ENCODE measurements at places on chromosomes 1 and 21.
A peak's percentile ranks its signal among the peaks of the same experiment; 100 is the strongest.

GRCh38 chr1:241462391-241462790, 57.2 kb downstream of the FH start:
- no peak for DNase-seq

- DNase-seq = no peak
These were observed at the start of gene DYNLT4 for GRCh38 chr1:44806704-44807363. Gene DYNLT4, minus strand, starts transcription at chr1:44807351. Its CDS starts 683 bp downstream, at chr1:44806668.

DNA sequence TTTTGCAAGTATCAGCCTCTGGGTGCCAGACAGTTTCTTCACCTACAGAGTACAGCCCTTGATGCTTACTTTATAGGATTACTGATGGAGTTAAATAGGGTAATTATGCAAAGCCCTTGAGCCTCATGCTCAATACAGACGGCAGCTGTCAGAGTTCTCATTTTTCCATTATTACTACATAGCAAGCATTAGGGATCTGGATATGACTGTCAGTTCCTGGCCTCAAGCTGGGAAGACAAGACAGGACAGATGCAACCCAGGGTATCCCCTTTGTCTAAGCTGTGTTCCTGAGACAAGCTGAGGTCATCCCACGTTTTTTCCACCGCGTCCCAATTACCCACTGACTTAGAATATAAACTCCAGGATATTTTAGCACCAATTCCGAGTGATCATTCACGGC, 94.4 kb downstream of the SLC35F3 start:
- no peak for DNase-seq

DNA sequence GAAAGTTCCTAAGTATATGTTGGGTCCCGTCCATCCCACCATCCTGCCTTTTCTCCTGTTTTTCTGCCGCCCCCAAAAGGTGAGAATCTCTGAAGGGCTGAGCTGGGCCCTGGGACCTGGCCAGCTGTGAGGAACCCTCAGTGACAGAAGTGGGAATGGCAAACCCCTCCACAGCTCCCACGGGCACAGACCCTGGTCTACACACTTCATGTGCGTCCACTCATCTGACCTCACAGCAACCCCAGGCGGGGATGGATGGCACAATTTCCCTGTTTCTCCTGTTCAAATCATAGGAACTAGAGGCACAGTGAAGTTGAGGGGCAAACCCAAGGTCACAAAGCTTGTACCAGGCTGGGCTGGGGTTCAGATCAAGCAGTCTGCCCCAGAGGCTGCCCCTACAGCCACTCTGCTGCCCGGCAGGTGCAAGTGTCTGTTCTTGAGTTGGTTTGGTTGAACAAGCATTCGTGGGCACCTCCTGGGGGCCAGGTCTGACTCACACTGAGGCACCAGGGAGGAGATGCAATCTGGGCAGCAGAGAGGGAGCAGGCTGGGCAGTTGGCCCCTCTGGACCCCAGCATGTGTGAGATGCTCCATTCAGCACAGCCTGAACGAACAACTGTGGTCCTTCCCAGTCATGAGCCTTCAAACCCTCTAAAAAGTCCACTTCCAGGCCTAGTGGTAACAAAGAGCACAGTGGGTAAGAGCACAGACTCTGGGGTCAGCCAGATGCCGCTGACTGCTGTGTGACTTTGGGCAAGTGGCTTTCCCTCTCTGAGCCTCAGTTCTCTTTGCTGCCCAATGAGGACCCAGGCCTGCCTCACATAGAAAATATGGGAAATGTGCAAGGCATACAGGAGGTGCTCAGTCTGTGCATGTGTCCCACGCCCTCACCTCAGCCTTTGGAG, 4.0 kb downstream of the EDN2 start:
- no peak for DNase-seq

DNA sequence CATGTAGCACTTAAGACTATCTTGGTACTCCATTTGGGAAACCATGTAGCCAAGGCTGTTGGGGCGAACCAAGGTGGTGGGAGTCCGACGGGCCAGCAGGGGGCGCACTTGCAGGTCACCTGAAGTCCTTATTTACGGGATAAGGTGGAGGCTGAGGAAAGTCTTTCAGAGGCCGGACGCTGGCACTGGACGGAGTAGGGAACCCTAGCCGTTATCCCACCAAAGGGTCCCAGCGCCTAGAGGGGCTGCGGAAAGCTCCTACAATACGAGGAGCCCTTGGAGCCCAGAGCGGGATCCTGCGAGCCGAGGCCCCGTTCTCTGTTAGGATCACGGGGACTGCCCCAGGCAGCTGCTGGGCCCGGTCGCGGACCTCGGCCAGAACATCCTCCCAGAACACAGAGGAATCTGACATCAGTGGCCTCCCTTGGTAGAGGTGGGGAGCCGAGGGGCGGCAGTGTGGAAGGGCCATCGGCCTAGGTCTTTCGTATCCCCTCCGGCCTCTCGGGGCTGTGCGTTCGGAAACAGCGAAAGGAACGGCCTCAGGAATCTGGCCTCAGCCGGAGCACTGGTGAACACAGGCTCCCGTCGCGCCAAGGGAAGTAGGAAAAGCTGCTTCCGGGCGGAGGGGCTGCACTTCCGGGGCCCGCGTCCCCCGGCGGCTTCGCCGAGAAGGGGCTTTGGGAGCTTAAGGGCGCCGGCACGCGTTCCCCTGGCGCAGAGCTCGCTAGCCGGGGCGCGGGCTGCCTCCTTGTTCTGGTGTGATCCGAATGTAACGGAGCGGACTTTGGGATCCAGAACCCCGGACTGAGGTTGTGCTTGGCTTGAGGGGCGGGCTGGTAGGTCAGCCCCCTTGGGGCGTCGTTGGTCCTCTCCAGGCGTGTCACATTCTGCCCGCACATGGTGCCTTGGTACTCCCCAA, 29.9 kb upstream of the RPTN start:
- DNase-seq = peak; percentile 53

- no peak for DNase-seq
These were observed 9.5 kb upstream of the GNPAT start for GRCh38 chr1:231231511-231231910.

DNA sequence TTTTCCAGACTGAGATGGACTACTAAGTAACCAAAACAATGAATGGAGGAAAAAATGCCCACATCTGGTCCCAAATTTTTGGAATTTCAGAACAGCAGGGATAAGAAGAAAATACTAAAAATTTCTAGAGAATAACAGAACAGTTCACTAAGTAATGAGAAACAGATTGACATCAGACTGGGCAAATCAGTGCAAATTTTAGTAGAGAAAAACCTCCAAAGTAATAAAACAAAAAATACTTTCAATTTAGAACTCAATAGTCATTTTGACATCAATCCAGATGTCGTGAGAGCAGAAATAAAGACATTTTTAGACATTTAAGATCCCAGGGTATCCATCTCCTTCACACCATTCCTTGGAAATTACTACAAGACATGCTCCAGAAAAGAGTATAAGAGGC, 39.3 kb downstream of the CRP start:
- no peak for DNase-seq

- DNase-seq = no peak
These were observed 133.4 kb downstream of the PLPPR5 start for GRCh38 chr1:98870959-98871903.

DNA sequence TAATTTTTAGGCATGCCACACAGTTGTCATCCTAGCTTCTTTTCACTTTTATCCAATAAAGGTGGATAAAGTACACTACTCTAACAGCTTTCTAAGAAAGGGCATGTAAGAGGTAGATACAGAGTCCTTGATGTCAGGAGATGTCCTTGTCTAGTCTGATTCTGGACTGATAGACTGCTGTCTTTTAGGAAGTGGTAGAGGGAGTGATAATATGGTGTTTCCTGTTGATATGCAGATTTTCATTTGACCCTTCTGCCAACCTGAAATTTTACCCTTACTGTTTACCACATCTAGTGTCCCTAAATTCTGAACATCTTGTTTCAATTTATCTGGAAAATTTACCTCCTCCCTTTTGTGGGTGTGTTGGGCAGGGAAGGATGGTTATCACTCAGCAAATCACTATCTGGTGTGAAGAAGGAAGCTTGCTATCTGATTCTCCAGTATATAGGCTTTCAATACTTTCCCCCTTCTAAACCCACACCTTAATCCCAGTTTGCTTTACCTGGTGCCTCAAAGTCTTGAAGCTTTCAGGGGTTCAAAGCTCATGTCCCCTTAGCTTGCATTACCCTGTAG, 354.9 kb upstream of the SNX7 start:
- no peak for DNase-seq

- no peak for DNase-seq
These were observed 44.0 kb downstream of the EDN2 start for GRCh38 chr1:41440321-41441085.

DNA sequence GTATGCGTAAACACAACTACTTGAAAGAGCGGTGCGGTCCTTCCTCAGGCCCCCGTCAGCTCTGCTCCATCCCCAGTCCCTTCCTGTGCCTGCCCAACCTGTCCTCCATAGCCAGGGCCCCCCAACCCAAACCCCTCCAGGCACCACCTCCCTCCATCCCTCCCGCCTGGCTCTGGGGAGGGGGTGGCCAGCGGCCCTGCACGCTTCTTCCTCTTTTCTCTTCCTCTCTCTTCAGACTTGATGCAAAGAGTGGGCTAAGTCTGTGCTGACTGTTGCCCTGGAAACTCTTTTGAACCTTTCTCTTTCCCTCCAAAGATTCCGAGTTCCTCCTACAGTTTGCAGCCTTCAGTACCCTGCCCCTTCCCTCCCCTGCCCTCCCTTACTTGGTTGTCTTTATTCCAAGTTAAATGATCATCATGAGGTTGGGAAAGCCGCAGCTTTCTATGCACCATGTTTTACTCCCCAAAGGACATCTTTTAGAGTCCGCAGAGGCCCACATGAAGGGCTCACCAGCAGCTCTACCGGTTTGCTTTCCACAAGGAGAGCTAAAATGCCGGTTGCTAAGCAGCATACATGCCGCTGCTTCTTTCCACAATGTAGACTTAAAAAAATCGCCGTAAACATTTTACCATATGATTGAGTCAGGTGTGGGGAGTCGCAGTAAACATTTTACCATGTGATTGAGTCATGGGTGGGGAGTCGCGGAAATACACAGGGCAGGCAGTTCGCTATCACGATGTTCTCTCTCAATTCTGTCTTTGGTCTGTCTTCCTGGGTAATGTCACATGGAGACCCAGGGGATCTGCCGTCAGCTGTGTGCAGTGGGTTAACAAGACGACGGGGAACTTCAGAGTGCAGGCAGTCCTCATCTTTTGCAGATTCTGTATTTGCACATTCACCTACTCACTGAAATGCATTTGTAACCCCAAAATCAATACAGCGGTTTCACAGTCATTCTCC, 525.3 kb downstream of the KIF26B start:
- DNase-seq = no peak

DNA sequence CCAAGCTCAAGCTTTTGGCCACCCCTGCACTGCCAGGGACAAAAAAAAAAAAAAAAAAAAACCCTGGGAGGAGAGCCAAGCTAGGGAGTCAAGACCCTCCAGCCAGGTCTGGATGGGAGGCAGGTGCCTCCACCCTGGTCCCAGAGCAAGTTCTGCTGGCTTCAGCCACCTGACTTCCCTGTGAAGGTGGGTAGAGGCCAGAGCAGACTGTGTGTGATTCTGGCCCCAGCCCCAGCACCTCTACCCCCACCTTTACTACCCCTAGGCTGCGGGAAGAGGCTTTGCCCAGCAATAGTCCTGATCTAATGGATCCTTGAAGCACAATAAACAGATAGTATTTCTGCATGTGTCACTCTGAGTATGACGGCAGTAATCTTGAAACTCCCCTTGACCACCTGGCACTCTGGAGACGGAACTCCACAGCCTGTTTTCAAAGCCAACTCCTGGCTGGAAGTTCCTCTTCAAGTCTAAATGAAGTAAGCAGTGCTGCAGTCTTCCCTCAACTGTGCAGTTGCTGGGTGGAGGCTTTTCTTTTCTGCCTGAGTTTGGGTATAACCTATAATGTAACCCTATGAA, 9.8 kb downstream of the PDZK1IP1 start:
- no peak for DNase-seq

DNA sequence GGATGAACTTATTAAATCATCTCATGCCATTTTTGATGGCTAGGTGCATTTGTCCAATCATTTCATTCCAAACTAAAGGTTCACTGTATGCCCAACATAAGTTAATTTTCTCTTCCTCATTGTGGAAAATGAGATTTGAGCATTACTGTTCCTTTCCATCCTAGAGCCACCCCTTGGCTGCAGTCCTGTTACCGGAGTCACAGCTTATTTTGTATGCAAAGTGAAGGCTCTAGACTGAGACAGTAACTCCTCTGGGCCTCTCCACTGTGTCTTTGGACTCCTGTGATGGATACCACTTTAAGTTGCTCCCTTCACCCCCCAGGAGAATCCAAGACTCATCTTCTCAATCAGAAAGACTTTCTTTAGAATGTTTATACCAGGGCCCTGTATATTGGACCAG, 59.7 kb downstream of the FGGY start:
- no peak for DNase-seq

DNA sequence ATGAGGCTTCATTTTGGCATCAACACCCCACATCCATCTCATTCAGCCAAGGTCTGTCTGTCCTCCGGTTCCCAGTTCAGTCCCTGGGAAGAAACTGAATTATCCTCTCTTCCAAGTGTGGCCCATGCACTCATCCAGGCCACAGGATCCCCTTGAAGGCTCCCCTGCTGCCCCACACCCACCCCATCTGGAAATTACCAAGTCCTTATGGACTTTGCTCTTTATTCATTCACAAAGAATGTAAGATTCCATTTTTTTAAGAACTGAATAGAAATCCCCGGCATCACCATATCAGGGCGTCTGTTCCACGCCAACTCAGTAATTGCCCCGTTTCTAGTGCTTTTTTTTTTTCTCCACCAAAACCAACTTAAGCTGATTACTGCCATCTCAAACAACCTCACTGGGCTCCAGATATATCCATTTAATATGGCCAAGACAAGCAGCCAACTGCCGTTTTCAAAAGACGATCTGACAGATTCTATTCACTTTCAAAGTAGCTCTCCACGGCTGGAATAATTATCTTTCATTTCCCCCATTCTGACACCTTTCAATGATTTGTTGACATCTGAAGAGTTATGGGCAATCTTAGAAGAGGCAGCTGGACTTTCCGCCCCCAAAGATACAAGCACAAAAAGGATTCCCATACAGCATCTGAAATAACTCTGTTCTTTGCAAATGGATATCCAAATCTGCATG, 55.9 kb downstream of the OLIG1 start:
- DNase-seq = no peak

- no peak for DNase-seq
These were observed 3.4 kb downstream of the PRR9 start for GRCh38 chr1:153220606-153221303.

DNA sequence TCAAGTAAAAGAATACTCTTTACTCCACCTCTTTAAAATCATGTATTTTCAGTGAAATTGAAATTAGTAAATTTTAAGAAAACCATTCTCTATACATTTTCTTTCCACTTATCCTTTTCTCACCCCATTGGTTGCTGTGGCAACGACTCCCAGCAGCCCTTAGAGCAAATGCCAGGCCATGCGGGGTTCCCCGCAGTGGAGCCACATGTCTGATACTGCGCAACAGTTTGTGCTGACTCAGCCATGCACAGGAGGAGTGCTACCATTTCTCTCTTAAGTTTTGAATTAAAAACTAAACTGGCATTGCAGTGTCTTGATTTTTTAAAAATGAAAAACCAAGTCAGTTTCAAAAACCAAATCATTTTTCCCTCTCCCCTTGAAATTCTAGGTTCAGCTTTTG, 214.1 kb upstream of the L1TD1 start:
- DNase-seq = no peak

Measured in NCI-H1048 (cell line).